Smooth muscle cell of the pulmonary artery (primary cell): ENCODE measurements at places on chromosomes 2 and 18. TPM values are rescaled to one million over a fixed set of nuclear protein-coding genes. Genes with fewer than 3 reads are reported as not detected.

Gene THSD7B
- 0.03 and 1.4 TPM in 2 replicates for total RNA-seq

Gene ZNF892
- 5.2 and 5.5 TPM in 2 replicates for total RNA-seq

Gene LOXHD1
- total RNA-seq: not detected in 2 replicates

Gene MRPL30
- 30.7 and 37.1 TPM in 2 replicates for total RNA-seq

Gene CYBRD1
- total RNA-seq: 265 and 312 TPM in 2 replicates

Gene MXD1
- 6.9 and 11.5 TPM in 2 replicates for total RNA-seq

Gene UPP2
- not detected in 2 replicates for total RNA-seq

Gene SCN2A
- total RNA-seq: 1.8 and 2.7 TPM in 2 replicates

Gene ATOH8
- total RNA-seq: 22.4 and 30.8 TPM in 2 replicates

Gene TEX44
- total RNA-seq: not detected in 2 replicates

Gene CFAP221
- 0.07 and 0.13 TPM in 2 replicates for total RNA-seq

Gene SPDYA
- total RNA-seq: 0.83 and 0.91 TPM in 2 replicates

Gene PSMA8
- total RNA-seq: not detected in 2 replicates

Gene SMYD5
- total RNA-seq: 23.3 and 29.3 TPM in 2 replicates

Gene DQX1
- 0.07 TPM in 1 of 2 replicates, not detected in the other for total RNA-seq

Gene HPCAL1
- 32.0 and 42.9 TPM in 2 replicates for total RNA-seq

Gene PLCL1
- total RNA-seq: 4.3 and 8.6 TPM in 2 replicates

Gene FSHR
- not detected in 2 replicates for total RNA-seq

Gene B3GNT7
- 0.52 and 1.1 TPM in 2 replicates for total RNA-seq

Gene GKN1
- not detected in 2 replicates for total RNA-seq
